ENCODE measurements at places on chromosomes 6 and 20.

- DNase-seq: no peak
Observed at GRCh38 chr6:28588666-28589065, 63.0 kb downstream of the GPX5 start.

GRCh38 chr6:119355157-119355556 lies 5.6 kb upstream of the MAN1A1 start:
- no peak for DNase-seq

DNA sequence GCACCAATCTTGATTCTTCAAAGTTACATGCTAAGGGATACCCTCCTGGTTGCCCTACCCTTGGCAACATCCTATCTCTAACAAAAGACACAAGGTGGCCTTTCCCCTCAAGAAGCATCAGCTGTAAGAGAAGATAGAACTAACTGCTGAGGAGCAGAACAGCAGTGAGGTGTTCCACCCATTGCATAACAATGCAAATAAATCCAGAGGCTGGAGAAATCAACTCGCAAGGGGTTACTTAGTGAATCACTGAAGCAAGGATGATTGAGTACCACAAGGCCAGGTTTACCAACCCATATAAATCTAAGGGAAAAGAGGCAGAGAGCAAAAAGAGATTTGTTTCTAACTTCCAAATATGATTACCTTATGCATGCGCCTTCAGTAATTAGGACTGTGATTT lies 36.7 kb downstream of the F13A1 start:
- DNase-seq: no peak

DNA sequence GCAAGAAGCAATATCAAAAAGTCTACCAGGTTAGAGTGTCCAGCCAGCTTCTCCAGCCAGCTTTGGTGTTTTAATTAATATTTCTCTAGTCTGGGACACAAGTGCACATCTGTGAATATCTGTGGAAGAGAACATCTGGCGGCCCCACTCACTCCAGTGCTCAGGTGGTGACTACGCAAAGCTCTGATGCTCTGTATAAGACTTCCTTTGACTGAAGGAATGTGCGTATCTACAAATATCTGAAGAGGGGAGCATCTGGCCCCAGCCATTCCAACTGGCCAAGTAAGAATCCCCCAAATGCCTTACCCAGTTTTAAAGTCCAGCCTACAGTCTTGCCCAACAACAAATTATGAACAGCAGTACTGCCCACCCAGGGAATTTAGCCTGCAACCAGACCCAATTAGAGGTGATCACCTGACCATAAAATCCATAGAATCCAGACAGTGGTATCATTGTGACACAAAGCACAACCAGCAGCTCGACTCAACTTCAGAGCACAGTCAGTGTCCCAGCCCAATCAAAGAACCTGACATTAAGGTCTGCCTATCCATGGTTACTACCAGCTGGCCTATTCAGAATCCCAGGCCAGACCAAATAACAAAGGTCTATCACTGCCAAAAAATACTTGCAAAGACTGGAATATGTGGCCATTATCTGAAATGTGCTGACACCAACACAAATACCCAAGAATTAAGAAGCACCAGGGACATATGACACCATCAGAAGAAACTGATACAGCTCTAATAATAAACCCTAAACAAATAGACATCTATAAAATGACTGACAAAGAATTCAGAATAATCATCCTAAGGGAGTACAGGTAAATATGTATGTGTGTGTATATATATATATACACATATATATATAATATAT lies 76.1 kb upstream of the MANEA start:
- no peak for DNase-seq

GRCh38 chr6:46746696-46747095 lies at the start of gene ANKRD66:
TSS of gene ANKRD66 (plus strand) at chr6:46746933. CDS start at chr6:46751949, 5,016 bp downstream.
- DNase-seq: no peak

DNA sequence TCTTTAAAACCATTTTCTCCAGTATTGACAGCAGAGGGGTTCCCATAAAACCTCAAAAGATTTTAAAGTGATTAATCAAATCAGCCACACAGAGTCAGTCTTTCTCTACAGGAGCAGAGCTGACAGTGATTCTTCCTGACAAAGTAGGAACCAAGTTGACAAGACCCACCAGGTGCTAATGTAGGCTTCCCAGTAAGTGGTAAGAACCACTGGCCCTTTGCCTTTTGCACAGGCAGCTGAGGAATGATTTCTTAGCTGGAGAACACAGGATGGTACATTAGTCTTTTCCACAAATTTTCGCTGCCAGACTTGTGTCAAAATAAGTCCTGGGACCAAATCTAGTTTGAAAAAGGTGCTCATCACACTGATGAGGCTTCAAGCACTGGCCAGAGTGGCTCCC lies 95.8 kb downstream of the ARMC2 start:
- no peak for DNase-seq

GRCh38 chr6:167474171-167474570 lies 149.3 kb downstream of the TTLL2 start:
- no peak for DNase-seq

DNA sequence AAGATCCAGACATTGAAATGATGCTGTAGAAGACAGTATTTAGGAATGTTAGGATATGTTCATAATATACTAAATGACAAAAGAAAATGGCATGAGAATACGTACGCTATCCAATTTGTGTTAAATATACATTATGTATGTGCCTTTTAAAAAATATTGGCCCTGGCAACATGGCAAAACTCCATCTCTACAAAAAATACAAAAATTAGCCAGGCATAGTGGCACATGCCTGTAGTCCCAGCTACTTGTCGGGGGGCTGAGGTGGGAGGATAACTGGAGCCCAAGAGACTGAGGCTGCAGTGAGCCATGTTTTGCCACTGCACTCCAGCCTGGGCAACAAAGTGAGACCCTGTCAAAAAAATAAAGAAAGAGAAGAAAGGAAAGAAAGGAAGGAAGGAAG lies 155.7 kb downstream of the DOK5 start:
- no peak for DNase-seq

DNA sequence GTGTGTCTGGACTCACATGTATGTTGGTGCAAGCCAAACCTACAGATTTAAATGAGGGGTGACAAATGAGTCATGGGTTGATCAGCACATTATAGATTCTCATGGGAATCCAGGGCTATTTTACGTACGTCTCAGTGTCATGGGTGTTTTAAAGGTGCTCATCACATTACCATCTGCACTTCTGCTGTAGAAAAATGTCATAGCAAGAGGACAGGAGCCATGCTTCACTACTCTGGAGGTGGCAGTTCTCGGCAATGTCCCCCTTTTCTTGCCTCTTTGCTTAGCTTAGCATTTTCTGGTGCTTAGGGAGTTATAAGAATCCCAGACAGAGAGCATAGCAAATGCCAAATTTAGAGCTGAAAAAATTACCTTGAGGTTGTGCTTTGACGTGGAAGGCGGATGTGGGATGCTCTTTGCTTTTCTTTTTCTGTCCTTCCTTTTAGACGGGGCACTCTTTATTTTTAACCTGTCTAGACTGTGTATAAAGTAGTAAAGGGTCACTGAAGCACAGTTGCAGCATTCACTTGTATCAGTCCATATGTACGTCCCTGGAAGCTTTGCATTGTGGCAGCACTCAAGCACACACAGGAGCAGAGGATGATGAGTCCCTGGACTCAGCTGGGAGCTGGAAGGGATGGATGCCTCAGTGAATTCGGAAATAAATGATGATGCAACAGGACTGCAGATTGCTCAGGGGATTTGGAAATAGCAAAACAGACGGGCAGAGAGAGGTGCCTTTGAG lies 139.7 kb downstream of the SYNDIG1 start:
- DNase-seq: no peak

GRCh38 chr6:95547043-95547442 lies 30.3 kb upstream of the MANEA start:
- no peak for DNase-seq

- DNase-seq: no peak
Observed at GRCh38 chr6:88301888-88302768, 136.0 kb upstream of the CNR1 start.

DNA sequence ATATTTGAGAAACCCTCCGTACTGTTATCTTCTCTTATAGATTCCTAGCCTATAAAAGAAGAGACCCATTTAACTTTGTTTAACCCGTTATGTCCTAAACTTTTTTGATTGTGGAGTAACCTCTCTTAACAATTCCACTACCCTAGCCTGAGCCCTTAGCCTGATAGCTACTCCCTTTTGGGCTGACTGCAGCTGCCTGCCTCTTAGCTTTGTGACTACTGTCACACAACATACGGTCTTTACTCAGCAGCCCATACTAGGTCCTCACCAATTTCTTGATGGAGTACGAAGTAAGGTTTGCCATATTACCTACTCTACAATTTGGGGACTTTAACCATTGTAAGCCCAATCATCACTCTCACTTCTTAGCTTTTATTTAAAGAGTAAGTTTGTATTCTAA lies 72.7 kb downstream of the QRSL1 start:
- DNase-seq: no peak

GRCh38 chr6:44002067-44002592 lies 125.1 kb downstream of the MRPL14 start:
- DNase-seq: peak; percentile 62

- no peak for DNase-seq
Observed at GRCh38 chr6:50077385-50077784, 27.7 kb upstream of the DEFB112 start.

DNA sequence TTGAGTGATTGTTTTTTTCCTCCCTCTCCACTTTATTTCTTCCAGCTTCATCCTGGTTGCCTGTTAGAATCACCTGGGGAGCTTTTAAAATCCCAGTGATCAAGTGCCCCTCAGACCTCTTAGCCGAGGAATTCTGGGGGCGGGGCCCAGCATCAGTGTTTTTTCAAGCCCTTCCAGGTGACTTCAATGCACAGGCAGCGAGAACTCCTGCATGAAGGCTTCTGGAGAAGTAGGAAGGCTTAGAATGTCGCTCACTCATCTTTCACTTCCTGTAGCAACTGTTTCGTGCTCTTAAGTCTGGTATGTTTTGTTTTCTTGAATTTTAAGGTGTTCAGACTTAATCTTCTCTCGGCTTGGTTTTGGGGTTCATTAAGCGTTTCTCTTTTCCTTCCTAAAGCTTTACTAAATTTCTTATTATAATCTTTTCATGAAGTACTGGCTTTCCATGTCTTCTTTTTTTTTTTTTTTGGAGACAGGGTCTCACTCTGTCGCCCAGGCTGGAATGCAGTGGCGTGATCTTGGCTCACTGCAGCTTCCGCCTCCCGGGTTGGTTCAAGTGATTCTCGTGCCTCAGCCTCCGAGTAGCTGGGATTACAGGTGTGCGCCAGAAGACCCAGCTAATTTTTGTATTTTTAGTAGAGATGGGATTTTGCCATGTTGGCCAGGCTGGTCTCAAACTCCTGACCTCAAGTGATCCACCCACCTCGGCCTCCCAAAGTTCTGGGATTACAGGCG lies 30.9 kb upstream of the TULP1 start:
- peak; percentile 35 for DNase-seq

GRCh38 chr20:59671661-59672471 lies 67.5 kb downstream of the PHACTR3 start:
- DNase-seq: no peak

DNA sequence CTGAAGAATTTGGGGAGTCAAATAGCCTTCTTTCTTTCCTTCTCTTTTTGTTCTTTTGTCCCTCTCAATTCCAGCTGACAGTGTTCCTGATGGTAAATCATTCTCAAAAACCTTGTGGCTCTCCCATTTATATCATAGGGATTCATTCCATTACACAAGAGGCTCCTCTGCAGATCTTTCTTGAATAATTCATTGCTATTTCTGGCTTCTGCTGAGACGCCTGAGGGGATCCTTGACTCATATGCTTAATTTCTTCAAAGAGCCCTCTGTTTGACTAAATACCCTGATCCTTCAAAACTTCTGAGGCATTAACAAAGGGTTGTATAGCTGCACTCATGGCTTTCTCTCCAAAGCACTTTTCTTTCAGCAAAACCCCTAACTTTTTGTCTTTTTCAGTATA lies 289.3 kb downstream of the FARS2 start:
- no peak for DNase-seq

DNA sequence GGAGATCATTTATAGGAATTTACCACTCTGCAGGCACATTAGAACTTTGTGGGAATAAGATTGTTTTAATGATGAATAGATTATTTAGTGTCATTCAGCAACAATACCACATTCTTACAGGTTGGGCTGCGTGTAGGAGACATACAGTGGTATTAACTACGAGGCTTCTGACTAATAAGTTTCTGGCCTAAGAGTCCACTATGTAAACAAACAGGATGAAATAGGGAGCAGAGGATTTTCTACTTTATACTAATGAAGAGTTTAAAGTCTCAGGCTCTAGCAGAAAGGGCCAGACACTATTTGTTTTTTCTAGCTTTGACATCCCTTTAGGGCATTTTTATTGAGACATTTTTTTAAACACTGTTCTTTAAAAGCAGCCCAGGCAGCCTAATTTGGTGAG lies 75.6 kb downstream of the SLC24A3 start:
- DNase-seq: no peak

DNA sequence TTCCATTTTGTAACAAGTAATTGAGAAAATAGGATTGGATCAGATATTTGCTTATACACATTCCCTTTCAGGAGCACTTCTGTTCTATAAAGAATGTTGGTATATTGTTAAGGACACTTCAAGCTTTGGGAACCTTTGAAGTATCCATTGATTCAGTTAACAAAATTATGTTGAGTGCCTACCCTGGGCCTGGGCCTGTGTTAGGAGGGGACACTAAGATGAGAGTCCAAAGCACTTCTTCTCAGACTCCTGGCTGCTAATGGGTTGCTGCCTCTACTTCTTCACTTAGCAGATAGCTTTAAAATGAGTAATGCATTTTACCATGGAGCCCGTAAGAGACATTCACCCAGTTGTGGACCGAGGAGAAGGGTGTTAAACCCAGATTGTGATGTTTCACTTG lies 40.3 kb downstream of the PTPN1 start:
- DNase-seq: no peak

DNA sequence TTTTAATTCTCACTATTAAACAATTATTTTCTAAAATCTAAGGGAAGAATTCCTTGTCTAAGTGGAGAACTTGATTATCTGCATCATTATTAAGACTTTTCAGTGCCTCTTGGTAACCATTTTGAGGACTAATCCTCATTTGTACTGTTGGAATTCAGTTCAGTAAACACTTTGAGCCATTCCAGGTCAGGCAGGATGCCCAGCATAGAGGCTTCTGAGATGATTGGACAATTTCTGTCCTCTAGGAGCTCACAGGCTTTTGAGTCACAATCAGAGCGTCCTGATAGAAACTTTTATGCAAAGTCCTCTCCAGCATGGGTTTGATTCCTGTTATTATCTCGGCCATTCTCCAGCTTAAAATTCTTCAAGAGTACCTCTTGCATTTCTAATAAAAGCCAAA lies 1304.6 kb downstream of the EPHA7 start:
- no peak for DNase-seq

GRCh38 chr6:25202504-25202903 lies 76.7 kb upstream of the CARMIL1 start:
- no peak for DNase-seq

GRCh38 chr6:167949121-167949684 lies 48.3 kb upstream of the KIF25 start:
- no peak for DNase-seq

DNA sequence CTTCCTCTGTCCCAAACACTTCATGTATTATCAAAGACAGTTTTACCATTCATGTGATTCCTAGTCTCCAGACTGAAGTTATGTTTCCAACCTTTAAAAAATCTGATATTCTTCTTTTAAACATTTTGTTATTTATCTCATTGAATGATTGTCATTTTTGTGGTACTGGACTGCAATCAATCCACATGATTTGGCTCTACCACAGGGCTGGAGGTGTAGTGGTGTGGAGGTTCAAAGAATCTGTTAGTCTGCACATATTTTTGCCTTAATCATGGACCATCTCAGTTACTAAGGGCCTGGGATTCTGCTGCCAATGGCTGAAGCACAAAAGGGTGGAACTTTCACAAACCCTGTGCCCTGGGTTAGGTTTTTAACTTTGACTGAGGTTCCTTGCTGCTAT lies 164.1 kb upstream of the JAG1 start:
- no peak for DNase-seq

All from NT2/D1 (cell line).